ENCODE measurements at places on chromosomes 16 and 17.
A peak's percentile ranks its signal among the peaks of the same experiment; 100 is the strongest.

DNA sequence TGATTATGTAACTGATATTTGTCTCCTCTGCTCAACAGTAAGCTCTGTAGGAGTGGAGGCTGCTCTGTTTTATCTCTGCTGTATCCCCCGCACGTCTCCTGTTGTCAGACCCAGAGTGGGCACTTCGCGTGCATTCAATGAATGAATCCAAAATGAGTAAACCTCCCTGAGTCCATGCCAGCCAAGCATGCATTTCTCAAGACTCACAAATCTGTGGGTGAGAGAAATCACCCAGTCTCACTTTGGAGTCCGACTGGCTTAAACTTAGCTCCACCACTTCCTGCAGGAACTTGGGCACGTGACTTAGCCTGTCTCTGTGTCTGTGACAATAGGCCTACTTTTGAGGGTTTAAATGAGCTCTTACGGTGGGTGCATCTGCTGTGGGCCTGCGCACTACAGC is 3.7 kb downstream of the PNPO start:
- no peak for DNase-seq

DNA sequence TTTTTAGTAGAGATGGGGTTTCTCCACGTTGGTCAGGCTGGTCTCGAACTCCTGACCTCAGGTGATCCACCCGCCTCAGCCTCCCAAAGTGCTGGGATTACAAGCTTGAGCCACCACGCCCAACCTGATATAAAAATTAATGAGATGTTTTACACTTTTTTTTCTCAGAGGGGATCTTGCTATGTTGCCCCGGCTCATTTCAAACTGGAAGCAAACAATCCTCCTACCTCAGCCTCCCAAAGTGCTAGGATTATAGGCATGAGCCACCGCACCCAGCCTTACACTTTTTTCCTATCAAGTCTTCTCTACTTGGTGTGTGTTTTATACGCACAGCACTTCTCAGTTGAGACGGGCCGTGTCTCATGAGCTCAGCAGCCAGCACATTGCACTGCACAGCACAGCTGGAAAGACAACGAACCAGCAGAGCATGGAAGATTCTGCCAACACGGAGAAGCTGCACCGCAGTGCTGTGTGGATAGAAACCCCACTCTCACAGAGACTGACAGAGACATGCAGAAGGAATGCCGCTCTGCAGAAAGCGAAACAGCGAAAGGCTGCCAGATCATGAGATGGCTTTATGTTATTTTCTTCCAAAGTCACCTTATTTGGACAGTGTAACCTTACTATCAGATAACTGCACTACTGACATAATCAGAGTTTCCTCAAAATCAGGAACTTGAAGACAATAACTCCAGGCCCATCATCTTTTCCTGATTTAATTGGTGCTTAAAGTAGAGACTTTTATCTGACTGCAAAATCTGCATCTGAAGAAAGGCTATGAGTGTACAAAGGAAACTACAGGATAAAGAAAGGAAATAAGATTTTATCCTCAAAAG is 6.5 kb upstream of the QRICH2 start:
- DNase-seq = no peak

DNA sequence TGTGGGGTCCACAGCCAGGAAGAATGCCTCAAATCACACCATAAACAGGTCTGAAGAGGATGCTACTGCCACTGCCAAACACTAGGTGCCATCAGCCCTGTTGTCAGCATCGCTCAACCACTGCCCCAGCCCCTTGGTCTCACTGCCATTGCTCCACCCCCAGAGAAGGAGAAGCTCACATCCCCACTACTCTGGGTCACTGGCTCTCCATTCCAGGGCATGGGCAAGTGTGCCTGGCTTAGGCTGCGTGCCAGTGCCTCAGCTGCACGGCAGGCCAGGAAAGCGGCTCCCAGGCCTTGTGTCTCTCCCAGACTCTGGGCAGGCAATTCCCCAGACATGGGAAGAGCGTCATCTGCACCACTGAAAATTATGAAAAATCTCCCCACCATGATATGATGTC is 1.2 kb upstream of the IGSF6 start:
- no peak for DNase-seq

DNA sequence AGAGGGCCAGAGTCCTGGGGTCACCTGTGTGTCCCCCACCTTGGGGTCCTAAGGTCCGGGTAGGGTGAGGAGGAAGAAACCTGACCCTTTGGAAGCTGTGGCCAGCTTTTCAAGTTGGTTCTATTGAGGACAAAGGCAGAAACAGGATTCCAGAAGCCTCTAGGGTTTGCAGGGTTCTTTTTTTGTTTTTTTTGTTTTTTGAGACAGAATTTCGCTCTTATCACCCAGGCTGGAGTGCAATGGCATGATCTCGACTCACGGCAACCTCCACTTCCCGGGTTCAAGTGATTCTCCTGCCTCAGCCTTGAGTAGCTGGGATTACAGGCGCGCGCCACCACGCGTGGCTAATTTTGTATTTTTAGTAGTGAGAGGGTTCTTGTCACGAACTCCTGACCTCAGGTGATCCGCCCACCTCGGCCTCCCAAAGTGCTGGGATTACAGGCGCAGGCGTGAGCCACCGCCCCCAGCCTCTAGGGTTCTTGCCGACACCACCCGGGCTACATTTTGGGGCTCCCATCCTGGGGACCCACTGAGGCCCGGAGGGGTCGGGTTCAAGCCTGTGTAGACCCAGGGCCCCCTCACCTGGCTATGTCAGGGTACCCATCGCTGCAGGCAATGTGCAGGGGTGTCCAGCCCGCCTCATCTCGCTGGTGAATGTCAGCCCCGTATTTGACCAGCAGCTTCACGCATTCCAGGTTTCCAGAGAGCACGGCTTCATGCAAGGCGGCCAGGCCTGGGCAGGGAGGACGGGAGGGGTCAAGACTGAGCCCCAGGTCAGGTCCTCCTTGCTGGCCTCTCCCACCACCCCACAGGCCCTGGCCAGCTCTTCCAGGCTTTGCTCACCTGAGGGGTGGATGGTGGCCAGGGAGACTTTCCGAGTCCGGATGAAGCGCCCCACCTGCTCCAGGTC is 674 bp downstream of the PPP1R27 start:
- no peak for DNase-seq

DNA sequence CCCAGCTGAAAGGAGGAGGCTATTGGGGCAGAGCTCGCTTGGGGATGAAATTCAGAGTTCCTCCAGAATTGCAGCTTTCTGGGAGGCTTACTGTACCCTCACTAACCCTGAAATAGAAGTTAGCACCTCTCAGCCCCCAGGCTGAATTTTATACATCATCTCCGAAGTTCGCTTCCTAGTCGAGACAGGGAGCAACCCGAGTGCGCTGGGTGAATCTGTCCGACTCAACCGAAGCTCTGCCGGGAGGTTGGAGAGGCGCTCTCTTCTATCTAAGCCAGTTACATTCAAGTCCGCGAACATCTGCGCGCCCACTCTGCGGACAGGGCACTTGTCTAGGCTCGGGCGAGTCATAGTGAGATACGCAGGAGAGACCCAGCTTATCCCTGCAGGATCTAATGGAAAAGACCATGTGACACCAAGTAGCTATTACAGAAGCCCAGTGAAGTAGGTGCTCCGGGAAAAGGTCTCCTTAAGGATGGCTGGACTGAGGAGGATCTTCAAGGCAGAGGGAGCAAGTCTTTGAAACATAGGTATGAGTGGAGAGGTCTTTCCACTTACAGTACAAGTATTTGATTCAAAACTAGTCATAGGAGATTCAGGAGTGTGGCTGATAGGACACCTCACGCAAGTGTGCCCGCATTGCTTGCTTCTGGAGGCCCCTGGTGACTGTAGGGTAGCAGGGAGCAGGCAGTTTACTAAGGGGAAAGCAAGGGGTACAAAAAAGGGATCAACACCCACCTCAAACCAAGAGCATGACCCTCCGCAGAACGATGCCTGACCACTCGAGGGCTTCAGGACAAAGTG is 646 bp upstream of the HES7 start:
- DNase-seq = peak; percentile 61

DNA sequence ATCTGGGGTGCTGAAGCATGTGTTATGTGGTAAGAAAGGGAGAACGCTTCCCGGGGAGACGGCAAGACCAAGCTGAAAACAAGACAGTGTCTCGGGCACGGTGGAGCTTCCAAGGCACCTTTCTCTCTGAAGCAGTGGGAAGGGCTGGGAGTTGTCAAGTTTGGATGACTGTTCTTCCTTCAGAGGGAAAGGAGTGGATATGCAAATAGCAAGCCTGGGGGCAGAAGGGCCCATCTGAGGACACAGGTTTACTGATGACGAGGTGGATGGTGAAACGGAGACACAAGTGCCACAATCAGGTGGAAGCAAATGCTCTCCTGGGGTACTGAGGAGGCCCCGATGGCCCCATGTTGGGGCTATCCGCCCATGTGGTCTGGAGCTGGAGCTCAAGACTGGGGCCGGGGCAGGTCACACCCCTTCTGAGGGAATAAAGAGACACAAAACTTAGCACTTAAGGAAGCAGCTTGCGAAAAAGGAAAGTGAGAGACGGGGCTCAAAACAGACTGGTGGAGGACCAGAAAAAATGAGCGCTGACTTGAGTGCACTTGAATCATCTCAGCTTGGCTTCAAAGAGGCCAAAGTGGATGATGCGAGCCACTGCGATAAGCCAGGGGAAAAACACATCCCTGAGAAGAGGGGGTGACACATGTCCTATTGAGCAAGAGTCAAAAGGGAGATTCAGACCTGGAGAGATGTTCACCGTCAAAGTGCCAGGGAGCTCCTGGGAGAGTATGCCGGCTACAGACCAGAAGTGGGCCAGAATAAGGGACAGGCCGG is 34.8 kb upstream of the MTSS2 start:
- DNase-seq = no peak

- no peak for DNase-seq
These were observed 26.4 kb downstream of the SMYD4 start for GRCh38 chr17:1803280-1803679.

Data from NCI-H2171 treated with DMSO at 0.1 percent for 48 hours (cell line).